ENCODE measurements at places on chromosomes 16 and 17.

DNA sequence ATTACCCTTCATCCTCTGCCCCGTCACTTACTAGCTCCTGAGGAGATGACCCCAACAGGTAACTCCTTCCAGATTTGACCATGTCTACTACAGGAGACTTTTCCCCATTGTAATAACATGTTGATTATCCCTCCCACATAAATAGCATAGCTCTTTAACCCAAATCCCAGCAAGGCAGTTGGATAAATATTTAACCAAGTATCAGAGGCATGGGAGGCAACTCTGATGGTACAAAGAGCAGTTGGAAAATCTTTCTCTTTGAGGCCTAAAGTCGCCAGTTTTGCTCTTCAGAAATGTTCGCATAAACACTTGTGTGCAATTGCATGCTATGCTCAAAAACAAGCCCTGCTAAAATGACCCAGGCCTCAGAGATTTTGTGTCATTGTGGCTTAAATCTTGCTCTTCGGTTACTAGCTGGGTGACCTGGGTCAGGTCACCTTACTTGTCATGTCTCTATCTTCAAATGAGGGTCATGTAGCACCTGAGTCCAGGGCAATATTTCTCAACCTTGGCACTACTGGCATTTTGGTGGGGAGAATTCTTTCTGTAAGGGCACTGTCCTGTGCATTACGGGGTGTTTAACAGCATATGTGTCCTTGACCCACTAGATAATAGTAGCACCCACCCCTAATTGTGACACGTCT lies 48.8 kb downstream of the HSD17B2 start:
- H3K4me3 ChIP-seq: no peak overlapping the region
- H3K36me3 ChIP-seq: no peaks in the 10 kb centered on the region
- peaks cover 2% of the 10 kb centered on the region for H3K4me1 ChIP-seq
- H3K27me3 ChIP-seq: no peaks in the 10 kb centered on the region

GRCh38 chr16:29148867-29149272 lies 164.0 kb downstream of the LAT start:
- no peaks in the 10 kb centered on the region for H3K27me3 ChIP-seq
- no peak overlapping the region for H3K27ac ChIP-seq
- no peak for DNase-seq
- H3K4me1 ChIP-seq: no peaks in the 10 kb centered on the region

- H3K4me3 ChIP-seq: no peak overlapping the region
- H3K27me3 ChIP-seq: no peaks in the 10 kb centered on the region
- peak; percentile 37 for DNase-seq
- H3K36me3 ChIP-seq: no peaks in the 10 kb centered on the region
- H3K4me1 ChIP-seq: peaks cover 1% of the 10 kb centered on the region
Observed at GRCh38 chr17:5050278-5050677, 15.1 kb upstream of the SLC52A1 start.

DNA sequence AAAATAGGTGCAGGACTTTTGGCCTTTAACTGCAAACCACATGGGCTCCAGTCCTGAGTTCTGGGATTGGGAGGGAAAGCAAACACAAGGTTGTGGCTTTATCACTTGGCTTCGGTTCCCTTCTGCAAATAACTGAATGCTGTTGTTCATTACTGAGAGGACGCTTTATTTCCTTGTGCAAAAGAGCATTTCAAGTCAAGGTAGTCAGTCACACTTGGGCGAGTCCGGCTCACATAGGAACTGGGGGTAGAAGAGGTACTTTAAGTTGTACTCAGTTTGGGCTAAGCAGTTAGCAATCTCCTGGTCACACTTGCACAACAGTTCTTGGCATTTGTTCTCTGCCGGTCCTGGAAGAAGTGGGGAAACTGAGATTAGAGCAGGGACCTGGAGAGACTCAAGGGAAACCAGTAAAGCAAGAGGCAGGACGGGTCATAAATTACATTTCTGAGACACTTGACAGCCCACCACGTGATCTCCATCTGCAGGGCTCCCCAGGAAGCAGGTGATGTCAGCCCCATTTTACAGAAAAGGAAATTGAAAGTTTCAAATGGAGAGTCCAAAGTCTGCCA lies 21.6 kb downstream of the PLA2G10 start:
- peaks cover 20% of the 10 kb centered on the region for H3K36me3 ChIP-seq
- no peak overlapping the region for H3K27ac ChIP-seq
- no peak overlapping the region for H3K4me3 ChIP-seq
- no peaks in the 10 kb centered on the region for H3K27me3 ChIP-seq
- peaks cover 5% of the 10 kb centered on the region for H3K4me1 ChIP-seq

DNA sequence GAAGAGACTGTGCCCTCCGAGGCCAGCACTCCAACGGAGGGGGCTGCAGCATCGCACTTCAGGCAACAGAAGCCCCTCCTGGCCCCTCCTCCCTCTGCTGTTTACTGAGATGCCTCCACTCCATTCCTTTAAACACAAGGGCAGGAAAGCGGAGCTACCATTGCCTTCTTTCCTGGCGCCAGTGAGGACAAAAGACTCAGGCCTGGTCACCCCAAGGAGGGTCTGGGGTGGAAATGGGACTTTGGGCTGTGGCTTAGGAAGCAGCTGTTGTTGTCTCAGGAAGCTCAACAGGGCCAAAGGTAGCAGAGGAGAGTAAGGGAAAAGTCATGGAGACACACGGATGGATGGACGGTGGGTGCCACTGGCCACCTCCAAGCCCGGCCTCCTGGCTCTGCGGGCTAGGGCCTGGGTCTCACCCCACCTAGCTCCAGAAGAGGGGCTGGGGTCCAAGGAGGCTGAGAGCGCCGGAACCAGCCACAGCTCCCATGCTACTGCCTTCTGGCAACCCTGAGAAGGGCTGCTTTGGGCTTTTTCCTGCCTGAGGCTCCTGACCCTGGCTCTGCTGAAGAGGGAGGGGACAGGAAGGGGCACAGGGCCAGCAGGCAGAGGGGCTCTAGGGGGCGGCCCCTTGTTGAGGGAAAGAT lies 11.1 kb downstream of the CD300LG start:
- no peaks in the 10 kb centered on the region for H3K36me3 ChIP-seq
- no peak for DNase-seq
- H3K27me3 ChIP-seq: peaks cover 82% of the 10 kb centered on the region
- H3K4me1 ChIP-seq: no peaks in the 10 kb centered on the region

DNA sequence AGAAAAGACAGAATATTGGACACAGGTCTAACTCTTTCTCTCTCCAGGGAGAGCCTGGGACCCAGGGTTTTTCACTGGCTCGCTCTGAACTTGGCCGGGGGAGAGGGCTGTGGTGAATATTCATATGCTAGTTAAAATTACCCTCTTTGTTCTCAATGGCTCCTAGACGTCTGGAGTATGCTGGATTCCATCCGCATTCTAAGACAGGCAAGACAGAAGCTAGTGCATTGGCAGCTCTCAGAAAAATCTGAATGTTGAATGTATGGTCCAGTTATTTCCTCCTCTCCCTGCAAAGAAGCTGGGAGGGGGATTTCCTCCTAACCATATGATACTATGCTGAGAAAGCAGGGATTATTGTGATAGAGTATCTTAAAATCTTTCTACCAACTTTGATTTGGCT lies 5.6 kb upstream of the KRT34 start:
- H3K4me1 ChIP-seq: no peaks in the 10 kb centered on the region
- H3K27ac ChIP-seq: no peak overlapping the region
- H3K27me3 ChIP-seq: no peaks in the 10 kb centered on the region

Data from mesenchymal stem cell (in vitro differentiated cells and primary cell).